ENCODE measurements at places on chromosomes 6 and 20.

- DNase-seq = peak; percentile 15
These were observed 144.9 kb downstream of the SOX4 start for GRCh38 chr6:21738180-21739094.

- no peak for DNase-seq
These were observed 278.1 kb upstream of the SYNCRIP start for GRCh38 chr6:85920782-85921181.

GRCh38 chr6:74805916-74806696 lies 399.7 kb downstream of the COL12A1 start:
- DNase-seq = no peak

DNA sequence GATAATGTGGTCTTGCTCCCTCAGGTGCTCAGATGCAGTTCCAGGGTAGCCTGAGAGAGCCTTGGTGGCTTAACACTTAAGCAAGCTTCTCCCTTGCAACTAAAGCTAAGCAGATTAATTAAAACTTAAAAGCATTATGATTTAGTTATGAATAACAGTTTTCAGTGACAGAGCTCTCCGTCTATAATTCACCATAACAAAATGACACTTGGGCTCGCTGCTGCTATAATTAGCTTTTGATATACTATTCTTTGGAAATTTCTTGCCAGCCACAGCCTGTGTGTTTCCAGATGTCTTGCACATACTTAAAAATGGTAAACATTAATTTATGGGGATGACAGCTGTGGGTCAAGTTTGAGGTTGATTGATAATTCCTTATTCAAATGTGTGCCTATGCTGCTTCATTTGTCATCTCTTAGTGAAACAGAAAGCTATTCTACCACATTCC lies 380.5 kb downstream of the TFAP2B start:
- DNase-seq = no peak

- DNase-seq = no peak
These were observed 14.4 kb upstream of the TTPAL start for GRCh38 chr20:44461142-44461802.

DNA sequence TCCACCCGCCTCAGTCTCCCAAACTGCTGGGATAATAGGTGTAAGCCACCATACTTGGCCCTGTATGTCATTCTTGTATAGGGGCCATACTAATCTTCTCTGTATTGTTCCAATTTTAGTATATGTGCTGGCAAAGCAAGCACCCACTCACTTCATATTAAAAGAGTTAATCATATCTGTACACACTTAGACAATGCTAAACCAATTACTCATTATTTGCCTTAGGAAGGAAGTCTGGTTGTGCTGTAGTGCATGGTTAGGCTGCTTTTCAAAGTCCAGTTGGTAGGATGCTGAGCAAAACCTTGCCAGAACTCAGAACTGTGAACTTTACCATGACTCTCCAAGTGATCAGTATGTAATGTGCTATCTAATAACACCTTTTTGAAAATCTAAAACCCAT lies 88.6 kb downstream of the LIN28B start:
- peak; percentile 62 for DNase-seq

DNA sequence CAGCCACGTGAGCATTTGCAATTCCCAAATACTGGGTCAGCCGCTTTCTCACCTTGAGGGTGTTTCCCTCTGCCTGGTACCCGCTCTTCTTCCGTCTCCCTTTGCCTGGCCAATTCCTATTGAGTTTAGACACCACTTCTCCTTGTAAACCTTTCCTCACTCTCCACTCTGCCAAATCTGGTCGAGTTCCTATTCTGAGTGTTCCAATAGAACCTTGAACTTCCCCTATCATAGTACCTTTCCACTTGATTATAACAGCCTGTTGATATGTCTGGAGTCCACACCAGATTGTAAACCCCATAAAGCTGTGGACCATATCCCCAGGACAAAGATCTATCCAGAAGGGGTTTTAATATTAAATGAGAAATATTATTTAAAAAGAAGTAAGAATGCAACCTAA lies 36.0 kb upstream of the EDN1 start:
- no peak for DNase-seq

DNA sequence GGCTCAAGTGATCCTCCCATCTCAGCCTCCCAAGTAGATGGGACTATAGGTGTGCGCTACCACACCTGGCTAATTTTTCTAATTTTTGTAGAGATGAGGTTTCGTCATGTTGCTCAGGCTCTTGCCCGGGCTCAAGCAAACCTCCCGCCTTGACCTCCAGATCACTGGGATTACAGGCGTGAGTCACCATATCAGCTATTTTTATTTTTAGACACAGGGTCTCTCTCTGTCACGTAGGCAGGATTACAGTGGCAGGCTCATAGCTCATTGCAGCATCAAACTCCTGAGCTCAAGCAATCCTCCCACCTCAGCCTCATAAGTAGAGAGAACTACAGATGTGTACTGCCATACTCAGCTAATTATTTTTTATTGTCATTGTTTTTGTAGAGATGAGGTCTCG lies 41.7 kb downstream of the SLC23A2 start:
- peak; percentile 26 for DNase-seq

- no peak for DNase-seq
These were observed 1310.5 kb upstream of the CITED2 start for GRCh38 chr6:140684776-140685550.
